Stimulated activated naive CD8-positive, alpha-beta T cell treated with anti-CD3 and anti-CD28 coated beads, Interleukin-15, amount 100 ng/mL, for 72 hours (primary cell): ENCODE measurements at places on chromosomes 1 and 21.

GRCh38 chr1:19205403-19205802 is 4.7 kb downstream of the UBR4 start:
- no peak for DNase-seq

DNA sequence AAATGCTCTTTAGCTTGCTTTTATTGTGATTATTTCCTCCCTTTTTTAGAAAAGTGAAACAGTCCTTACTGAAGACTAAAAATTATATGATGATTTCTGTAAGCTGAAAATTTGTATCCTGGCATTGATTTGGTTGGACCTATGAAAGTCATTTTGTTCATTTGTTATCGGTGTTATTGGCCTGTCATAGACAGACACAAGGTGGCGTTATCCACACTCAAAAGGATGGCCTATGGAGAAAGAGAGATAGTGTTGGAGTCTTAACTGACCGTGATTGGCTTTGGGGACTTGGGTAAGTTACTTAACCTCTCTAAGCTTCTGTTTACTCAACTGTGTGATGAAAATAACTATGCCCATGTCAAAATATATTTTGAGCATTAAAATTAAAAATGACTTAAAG is 203.6 kb upstream of the CHODL start:
- no peak for DNase-seq

DNA sequence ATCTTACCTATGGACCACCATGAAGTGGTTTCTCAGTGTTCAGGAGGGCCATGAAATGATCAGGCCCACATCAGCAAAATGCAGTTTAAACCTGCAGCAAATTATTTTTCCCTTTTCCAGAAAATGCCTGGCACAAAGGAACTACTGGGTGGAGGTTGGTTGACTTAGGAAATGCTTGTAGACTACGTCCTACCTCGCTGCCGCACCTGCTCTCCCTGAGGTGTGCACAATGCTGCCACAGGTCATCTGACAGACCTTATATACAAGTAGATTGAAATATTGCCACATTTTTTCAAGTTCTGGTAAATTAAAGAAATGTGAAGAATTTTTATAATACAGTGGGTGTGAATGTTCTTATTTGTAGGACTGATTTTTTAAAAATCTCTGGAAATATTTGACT is 166.7 kb upstream of the PDE4B start:
- no peak for DNase-seq

- DNase-seq = no peak
Measured at GRCh38 chr21:38956007-38956406, 150.3 kb downstream of the ETS2 start.

DNA sequence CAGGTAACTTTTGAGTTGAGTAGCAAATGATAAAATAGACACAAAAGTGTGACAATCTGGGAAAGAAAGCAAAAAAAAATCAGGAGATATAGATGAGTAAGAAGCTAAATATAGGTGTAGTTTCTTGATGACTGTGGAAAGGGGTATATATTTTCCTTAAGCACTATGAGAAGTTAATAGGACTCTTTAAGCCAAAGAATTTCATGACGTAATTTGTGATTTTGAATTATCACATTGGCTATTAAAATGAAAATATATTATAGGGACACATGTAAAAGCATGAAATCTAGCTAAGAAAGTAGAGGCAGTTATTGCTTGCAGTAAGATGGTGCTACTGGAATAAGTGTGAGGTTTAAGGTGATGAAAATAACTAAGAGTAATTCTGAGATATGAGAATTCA is 759.1 kb downstream of the KCNT2 start:
- DNase-seq = no peak

DNA sequence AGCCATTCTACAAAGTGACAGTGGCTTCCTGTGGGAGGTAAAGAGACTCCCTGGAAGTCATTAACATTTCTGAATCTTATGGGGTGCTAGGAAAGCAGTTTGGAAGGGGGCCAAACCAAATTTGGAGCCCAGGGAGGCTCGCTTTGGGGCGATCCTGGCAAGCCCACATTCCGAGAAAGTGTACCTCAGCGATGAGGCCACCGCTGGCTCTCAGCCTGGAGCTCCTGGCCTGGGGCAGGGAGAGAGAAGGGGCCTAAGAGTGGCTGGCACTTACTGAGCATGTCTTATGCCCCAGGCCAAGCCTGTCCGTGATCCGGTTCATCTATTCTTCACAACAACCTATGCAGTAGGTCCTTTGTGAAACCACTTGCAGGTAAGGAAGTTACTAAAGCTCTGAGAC is 98.8 kb downstream of the CCDC185 start:
- no peak for DNase-seq
